Thyroid gland (tissue), 4 donors: ENCODE measurements at places on chromosomes 16 and 17. TPM values are rescaled to one million over a fixed set of nuclear protein-coding genes. Genes with fewer than 3 reads are reported as not detected.

DNA sequence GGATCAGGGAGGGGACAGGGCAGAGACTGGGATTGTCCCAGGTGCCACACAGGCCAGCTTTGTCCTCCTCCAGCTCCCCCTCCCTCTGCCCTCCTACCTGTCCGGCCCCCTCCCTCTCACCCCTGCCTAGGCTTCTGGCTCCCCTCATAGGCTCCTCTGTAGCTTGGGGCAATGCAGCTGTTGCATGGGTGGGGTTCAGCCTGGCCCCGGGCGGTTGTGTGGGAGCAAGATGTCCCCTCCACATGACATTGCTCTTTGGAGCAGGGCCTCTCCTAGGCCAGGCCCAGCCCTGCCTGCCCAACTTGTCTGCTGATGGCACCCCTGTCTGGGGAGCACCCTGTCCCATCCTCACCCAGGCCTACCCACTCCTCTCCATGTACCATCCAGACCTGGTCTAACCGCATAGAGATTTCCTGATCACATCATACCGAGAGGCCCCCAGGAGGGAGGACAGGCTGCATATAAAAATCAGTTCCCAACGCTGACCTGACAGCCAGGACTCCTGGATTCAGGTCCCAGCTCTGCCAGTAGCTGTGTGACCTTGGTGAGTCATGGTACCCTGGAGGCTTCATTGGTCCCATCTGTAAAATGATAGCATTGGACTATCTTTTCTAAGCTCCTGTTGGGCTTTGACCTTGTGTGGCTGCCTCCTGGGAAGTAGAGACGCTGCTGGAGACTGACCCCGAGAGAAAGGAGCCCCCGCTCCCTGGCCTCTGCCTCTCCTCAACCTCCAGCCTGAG is 48.8 kb upstream of the DLX4 start:
- no peak for DNase-seq

DNA sequence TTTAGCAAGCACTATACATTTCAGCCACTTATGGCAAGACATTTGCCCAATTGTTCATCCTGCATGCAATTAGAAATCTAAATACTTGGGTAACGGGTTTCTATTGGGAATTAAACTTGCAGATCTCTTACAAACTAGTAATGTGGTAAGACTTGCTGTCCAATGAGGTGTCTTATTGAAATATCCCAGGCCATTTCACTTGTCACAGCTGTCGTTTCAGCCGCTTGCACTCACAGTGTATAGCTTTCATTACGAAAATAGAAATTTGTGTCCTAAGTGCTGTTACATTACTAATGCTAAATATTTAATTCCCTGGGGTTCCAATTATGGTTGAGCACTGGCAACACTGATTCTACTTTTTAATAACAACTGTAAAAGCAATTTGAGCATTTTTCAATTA is 40.3 kb upstream of the IRX5 start:
- no peak for DNase-seq

DNA sequence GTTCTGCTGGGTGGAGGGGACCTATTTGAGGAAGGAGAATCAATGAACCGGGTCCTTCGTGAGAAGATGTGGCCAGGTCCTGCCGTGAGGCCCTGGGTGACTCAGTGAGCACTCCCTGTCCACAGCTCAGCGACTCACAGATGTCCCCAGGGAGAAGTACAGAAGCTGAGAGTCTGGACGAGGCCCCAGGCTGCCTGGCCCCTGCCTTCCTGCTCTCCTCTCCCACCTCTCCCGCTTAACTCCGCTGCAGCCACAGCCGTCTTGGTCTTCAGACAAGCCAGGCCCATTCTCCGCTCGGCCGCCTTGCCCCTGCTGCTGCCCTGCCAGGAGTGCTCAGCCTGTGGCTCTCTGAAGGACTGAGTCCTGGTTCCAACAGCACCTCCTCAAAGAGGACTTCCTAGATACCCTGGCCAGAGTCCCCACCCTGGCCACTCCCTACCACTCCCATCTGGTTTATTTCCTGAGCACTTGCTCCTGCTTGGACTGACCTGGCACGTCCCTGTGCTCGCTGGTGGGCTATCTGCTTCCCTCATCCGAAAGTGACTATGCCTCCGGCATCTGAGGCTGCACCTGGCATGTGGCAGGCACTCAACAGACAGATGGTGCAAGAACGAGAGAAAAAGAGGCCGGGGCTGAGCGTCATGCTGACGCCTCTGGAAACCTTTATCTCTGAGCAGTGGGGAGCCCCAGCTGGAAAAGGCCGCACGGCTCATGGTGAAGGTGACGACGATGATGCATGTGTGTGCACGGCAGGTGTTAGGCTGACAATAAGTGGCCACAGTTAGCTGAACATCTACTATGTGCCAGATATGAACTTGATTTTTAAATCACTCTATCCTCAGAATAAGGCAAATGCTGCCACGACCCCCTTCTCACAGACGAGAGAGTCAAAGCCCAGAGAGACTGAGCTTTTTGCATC is 9.2 kb upstream of the TNFRSF13B start:
- no peak for DNase-seq

DNA sequence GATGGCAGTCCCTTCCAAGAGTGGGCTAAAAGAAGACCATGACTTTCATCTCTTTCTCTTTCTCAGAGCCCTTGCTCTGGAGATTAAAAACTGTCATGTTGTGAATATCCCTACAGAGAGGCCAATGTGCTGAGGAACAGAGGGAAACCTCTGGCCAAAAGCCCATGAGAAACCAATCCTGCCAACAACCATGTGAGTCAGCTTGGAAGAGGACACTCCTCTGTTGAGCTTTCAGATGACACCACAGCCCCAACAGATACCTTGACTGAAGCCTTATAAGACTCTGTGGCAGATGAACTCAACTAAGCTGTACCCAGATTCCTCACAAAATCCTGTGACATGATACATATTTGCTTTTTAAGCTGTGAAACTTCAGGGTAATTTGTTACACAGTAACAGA is 19.6 kb downstream of the CPPED1 start:
- DNase-seq: no peak

DNA sequence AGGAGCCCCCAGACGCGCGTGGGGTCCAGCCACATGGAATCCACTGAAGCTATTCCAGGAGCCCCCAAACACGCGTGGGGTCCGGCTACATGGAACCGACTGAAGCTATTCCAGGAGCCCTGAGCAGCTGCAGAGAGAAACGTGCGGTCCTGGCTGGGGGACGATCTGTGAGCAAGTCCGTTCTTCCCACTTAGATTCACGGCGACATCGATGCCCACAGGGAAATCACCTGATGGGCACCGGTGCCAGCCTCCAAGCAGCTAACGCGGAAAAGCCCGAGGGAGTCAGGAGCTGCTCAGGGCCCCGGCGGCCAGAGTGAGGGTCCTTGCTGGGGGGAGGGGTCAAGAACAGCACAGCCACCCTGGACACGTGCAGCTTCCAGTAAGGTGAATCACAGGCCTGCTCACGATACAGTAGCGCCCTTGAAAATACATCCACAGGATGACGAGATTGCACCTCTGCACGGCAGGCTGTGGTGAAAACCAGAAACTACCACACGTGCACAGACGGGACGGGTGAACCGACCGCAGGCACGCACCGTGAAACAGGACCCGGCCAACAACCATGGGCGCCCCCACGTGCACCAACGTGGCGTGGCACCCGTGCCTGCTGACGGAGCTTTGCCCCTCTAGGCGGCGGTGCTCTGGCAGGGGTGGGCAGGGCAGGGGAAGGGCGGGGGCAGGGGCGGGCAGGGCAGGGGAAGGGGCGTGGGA is 77.7 kb upstream of the GNG13 start:
- no peak for DNase-seq

The NUPR1 gene
- total RNA-seq: 149 TPM

The CSH1 gene
- not detected for total RNA-seq

The RHBDL1 gene
- total RNA-seq: 0.56 TPM
